Dermis microvascular lymphatic vessel endothelial cell (primary cell): ENCODE measurements at places on chromosomes 5 and 9. TPM values are rescaled to one million over a fixed set of nuclear protein-coding genes. Genes with fewer than 3 reads are reported as not detected.

The KCNMB1 gene
- under 0.01 TPM in 1 of 2 replicates, not detected in the other for total RNA-seq

The FAM221B gene
- not detected in 2 replicates for total RNA-seq

The NR5A1 gene
- total RNA-seq = not detected in 2 replicates

The SELENOP gene
- 163 and 604 TPM in 2 replicates for total RNA-seq

The SAPCD2 gene
- 5.1 and 10.3 TPM in 2 replicates for total RNA-seq

DNA sequence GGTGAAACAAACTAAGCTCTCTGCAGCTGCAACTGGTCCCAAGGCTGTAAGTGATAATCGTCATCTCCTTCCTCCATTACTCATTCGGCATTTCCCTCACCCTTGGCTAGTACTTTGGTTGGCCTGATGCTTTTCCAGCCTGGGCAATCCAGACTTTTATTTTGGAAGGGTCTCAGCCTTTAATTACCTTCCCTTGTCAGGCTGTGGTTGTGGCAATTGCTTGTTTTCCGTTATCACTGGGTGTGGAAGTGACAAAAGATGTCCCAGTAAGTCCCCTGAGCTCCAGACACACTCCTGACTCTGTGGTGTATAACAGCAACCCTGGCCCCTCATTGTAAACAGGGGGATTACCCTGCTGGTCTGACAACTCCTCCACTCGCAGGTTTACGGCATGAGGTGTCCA, 6.3 kb upstream of the FAF2 start:
- peak; percentile 96 for DNase-seq

- no peak for DNase-seq
Observed at GRCh38 chr5:177086654-177087397, at the start of gene FGFR4. FGFR4 (plus strand) TSS chr5:177086915; CDS start chr5:177089603, 2,688 bp downstream.

DNA sequence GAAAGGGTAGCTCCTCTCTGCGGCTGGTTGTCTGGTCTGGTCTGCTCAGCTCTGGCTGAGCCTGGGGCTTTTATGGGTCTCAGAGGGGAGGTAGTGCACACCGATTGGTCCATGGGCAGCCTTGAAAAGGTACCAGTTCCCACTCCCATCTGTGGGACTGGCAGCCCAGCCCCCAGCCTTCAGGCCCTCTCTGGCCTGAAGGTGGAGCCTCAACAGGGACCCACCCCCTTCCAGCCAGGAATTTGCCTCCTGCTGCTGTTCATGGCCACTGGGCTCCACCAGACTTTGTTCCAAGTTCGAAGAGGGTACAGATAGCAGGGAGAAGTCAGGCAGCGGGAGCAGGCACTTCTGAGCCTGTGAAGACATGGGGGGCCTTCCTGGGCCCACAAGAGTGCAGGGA, 165.3 kb upstream of the SLC27A6 start:
- DNase-seq = no peak

DNA sequence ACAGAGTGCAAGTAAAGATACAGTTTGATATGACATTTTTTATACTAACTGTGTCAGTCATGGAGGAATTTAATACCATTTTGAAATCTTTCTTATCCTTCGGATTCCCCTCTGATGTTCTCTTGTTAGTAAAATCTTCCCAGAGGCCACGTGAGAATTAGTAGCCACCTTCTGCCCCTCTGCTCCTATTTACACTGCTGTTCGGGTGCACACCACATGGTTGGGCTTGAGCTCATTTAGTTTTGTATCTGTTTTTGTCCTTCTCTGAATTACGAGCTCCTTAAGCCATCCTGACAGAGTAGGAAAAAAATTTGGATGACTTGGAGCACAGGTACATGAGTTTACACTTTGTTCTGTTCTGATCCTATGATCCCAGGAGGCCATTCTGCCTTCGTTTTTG, 109.7 kb downstream of the SV2C start:
- DNase-seq = no peak

- DNase-seq = no peak
Observed at GRCh38 chr5:113451797-113452196, 17.0 kb upstream of the TSSK1B start.

GRCh38 chr5:6818594-6819511, 105.6 kb downstream of the TENT4A start:
- no peak for DNase-seq

DNA sequence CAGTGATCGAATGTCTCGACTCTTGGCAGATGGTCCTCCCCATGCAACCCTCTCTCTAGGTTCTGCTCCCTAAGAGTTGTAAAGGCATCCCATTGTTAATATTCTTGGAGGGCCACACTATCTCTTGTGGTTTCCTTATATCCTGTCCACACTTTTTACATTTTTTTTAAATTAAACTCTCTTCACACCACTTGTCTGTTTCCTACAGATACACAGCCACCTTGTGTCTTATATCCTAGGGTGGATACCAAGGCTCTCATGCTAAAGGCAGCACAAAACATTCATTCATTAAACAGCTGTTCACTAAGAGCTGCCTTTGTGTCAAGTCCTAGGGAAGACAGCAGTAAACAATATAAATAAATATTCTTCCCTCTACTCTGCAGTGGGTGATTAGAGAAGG, 60.5 kb upstream of the SHISAL2B start:
- DNase-seq = no peak

- DNase-seq = no peak
Observed at GRCh38 chr9:98211260-98211659, 18.8 kb upstream of the CORO2A start.

GRCh38 chr9:34759432-34760134, 49.6 kb upstream of the CCL21 start:
- no peak for DNase-seq

DNA sequence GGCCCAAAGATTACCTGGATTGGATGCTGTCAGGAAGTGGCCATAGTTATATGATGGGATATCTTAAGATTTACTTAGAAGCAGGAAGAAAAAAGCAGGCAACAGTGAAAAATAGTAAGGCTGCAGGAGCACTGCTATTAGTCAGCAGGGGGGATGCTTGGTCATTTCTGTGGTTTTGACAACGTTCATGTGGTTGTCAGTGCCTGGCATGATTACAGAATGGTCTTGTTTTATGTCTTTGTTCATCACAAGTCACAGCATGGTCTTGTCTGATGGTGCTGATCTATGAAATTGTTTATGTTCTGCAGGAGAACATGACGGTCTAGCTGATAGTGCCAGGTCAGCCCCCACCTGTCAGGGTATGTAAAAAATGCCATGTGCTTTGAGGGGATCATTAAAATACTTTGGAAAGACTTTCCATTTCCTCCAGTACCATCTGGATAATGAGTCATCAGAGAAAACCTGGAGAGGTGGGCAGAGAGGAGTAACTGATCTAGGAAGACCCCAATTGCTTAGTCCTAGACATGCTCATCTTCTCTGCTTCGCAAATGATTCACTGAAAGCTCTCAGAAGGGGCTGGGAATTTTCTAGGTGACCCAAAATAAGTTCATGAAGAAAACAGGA, 48.5 kb downstream of the PLGRKT start:
- DNase-seq = peak; percentile 21

DNA sequence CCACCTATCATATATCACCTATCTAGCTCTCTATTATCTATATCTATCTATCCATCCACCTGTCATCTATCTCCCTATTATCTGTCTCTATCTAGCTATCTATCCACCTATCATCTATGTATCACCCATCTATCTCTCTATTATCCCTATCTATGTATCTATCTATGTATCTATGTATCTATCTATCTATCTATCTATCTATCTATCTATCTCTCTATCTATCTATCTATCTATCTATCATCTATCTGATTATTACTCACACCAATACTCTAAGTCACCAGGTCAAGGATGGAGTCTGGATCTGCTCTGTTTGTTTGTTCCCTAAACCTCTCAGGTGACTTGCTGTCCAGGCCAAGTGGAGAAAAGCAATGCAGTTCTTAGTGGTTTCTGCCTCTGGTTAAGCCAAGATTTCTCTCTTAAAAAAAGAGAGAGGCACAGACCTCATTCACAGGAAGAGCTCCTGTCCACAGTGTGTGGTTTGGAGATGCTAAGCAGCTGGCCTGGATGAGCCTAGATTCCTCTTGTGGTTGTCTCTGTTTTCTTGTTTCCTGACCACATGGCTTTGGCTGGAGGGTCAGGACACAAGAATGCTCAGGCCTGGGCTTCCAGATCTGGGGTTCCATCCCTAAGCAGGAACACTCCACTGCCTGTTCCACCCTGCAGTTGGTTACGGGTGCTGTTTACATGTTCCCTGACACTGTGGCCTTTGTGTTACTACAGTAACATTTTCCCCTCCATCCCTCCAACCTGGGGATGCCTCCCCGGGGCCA, 133.4 kb downstream of the PHF2 start:
- no peak for DNase-seq

- no peak for DNase-seq
Observed at GRCh38 chr9:127323393-127323792, 58.8 kb downstream of the GARNL3 start.

- DNase-seq = no peak
Observed at GRCh38 chr9:123371805-123372590, 16.0 kb downstream of the CRB2 start.
